Activated CD4-positive, alpha-beta T cell treated with anti-CD3 and anti-CD28 coated beads, Interleukin-2, amount 50 U/mL, for 16 hours (primary cell): ENCODE measurements at places on chromosomes 2 and 18.

DNA sequence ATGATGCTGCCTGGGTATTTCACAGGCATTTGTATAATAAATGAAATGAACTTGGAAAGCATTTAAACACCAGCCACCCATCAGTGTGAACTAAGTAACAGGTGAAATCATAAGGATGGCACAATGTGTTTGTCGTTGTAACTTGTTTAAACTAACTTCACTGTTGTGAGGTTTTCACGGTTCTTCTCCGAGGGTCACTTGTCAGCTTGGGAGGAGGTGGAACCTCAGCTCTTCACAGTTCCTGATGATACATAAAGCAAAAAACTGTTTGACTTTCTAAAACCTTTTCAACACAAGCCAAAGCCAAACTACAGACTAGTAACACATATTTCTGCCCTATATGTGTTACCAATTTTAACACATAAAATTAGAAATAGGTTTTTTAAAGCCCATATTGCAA, 13.1 kb downstream of the TMEM18 start:
- DNase-seq = no peak

DNA sequence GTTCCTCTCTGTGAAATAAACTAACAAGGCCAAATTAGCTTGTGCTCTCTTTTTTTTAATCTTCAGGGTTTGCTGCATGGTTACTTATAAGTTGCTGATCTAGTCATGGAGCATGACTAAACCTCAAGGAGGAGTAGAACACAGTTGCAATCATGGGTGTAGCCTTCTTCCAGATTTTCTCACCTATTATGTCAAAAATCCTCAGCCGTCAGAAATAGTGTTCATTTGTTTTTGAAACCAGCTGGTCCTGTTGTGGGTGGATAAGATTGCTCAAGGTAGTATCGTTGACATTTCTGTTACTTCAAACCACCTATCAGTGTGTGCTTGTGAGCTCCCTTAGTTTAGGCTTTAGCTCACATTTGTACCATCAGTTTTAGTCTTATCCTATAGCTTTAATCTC, 11.2 kb downstream of the RELCH start:
- no peak for DNase-seq

GRCh38 chr2:13504808-13505207, 788.1 kb downstream of the TRIB2 start:
- no peak for DNase-seq

- DNase-seq = peak; percentile 30
Observed at GRCh38 chr2:206084870-206085741, 868 bp downstream of the INO80D start.

GRCh38 chr2:30216157-30216556, 15.2 kb upstream of the LBH start:
- no peak for DNase-seq

- no peak for DNase-seq
Observed at GRCh38 chr18:49976795-49977560, 163.6 kb upstream of the ACAA2 start.

DNA sequence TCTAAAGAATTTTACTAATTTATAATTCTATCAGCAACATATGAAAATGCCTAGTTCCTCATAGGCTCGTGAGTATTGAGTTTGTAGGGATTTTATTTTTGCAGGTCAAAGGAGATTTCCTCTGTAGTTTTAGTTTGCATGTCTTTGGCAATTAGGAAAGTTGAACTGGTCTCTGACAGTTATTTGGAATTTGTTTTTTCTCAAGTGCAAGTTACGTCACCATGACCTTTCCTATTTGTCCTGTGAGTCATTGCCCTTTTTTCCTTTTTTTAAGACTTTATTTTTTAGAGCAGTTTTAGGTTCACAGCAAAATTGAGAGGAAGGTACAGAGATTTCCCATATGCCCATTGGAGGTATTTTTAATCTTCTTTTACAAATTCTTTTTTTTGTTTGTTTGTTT, 29.0 kb downstream of the RAMP1 start:
- no peak for DNase-seq

GRCh38 chr2:113723411-113723810, 33.0 kb downstream of the SLC35F5 start:
- no peak for DNase-seq

DNA sequence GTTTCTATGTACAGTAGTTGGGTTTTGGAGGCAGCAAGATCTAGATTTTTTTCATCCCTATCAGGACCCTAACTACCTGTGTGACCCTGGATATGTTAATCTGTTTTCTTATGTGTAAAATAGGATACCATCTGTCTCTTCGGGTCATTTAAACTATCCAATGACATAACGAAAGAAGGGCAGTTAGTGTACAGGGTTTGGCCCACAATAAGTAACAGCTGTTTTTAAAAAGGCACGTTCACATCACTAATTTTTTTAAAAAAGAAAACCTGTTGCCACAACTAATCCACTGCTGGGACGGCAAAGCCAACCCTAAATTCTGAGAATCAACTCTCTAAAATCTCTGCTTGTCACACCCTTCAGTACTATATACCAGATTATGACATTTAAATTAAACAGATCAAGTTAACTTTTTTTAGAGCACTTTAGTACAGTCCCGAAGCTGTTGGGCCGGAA, 869 bp downstream of the USP40 start:
- no peak for DNase-seq

DNA sequence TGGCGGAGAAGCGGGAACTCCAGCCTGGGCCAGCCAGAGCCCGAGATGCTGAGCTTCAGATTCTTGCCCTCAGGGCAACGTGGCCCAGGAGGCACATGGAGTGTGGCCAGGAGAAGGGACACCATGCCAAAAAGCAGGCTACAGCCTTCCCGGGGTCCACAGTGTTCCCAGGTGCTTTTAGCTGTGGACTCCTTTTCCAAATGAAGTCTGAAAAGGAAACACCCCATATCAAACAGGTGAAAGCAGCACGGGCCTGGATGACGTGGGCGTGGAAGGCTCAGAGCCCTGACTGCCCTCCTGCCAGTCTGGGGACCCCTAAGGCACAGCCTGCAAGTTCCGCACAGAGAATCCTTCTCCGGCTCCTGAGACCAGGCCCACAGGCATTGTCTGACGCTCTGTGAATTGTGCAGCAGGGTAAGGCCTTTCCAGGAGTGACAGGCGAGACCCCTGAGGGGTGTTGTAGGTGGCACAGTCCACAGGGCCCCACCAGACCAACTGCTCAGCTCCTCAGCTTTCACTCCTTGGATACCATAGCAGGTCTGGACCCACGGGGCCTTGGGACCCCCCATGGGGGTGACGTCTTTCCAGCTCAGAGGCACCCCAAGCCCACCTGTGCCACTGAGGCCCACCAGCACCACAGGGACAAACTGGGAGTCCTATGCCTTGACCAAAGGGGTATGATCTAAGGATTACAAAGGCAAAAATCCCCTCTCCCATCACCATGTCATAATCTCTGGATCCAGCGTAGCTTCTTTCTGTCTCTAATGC, 69.6 kb upstream of the RAB6C start:
- DNase-seq = no peak

DNA sequence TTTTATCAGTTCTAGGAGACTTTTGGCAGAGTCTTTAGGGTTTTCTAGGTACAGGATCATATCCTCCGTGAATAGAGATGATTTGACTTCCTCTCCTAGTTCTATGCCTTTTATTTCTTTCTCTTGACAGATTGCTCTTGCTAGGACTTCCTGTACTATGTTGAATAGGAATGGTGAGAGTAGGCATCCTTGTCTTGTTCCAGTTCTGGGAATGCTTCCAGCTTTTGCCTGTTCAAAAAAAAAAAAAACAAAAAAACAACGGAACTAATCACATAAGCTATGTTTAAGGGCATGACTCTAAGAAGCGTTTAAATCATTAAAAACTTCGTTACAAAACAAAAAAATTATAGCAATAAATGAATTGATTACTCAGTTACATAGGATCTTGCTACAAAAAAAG, 145.7 kb downstream of the NUP35 start:
- DNase-seq = no peak

DNA sequence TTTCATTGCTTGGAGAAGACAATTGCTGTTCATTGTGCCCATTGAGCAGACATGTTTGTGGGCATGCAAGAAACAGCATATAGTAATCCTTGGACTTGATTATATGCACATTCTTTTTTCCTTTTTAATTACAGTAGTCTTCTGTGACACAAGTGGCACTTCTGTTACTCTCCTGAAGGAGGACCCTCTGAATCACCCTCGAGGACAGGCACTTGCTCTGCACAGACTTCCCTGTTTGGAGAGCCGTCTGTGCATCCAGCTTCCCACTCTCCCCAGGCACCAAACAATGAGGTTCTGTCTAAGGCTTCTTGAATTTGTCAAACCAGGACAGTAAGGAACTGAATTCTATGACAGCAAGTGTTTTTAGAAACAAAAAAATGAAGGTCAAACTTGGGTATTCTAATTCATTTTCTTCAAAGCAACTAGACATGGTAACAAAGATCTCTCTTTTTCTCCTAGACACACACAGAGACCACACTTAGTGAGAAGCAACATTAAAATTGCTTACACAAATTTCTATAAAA, 844.6 kb upstream of the ID2 start:
- DNase-seq = no peak

- no peak for DNase-seq
Observed at GRCh38 chr2:20005067-20005627, 7.3 kb downstream of the MATN3 start.

DNA sequence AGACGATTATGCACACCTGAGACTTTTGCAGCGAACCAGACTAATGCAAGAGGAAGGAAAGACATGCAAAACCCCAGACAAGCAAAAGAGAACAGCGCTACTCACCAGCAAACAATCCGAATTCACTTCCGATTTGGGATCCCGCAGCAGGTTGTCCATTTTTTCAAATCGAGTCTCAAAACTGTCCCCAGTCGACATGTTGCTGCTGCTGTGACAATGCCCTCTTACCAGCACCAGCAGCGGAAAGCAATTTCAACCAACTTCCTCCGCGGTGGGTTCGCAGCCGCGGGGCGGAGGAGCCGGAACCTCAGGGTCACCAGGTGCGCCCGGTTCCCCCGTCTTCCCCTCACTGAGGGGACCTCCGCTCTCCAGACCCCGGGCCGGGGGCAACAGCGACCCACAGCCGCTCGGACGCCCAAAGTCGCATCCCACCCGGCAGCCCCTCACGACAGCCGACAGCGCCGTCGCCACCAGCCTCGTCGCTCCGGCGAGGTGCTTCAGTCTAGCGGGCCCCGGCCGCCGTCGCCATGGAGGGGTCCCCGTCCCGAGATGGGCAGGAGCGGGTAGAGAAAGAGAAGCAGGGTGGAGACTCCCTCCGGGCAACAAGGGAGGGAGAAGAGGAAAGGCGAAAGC, 784 bp downstream of the ROCK1 start:
- DNase-seq = peak; percentile 74

GRCh38 chr2:128457006-128457604, 138.4 kb upstream of the HS6ST1 start:
- no peak for DNase-seq

GRCh38 chr18:56516789-56517188, 121.6 kb downstream of the TXNL1 start:
- DNase-seq = no peak

- no peak for DNase-seq
Observed at GRCh38 chr2:165105926-165106325, 97.9 kb downstream of the SCN3A start.

GRCh38 chr2:215454519-215455246, 18.8 kb upstream of the FN1 start:
- no peak for DNase-seq

DNA sequence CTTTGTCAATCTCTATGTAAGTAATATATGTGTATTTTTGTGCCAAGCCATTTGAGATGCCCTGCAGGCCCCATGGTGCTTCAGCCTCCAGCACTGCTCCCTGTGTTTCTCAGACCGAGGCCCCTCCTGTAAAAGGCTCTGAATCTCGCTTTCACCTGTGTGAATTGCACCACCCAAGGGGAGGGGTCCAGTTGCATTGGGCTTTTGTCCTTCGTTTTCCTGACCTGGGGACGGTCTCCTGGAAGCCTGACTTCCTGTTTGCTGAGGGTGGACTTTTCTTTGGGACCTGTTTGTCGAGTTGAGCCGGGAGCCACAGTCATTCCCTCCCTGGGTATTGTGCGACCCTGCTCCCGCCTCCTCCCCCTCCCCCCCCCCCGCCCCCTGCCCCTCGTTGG, 48.9 kb downstream of the AGAP1 start:
- no peak for DNase-seq
